ENCODE measurements at places on chromosomes 6 and 20. TPM values are rescaled to one million over a fixed set of nuclear protein-coding genes. Genes with fewer than 3 reads are reported as not detected.

The SPACA1 gene
- not detected for total RNA-seq

GRCh38 chr6:158660333-158660754 is 10.5 kb downstream of the SYTL3 start:
- no peak for ATAC-seq

GRCh38 chr6:8844968-8845367 is 409.6 kb upstream of the SLC35B3 start:
- ATAC-seq, result no peak

The RPS6KA2 gene
- total RNA-seq, result 83.9 TPM

DNA sequence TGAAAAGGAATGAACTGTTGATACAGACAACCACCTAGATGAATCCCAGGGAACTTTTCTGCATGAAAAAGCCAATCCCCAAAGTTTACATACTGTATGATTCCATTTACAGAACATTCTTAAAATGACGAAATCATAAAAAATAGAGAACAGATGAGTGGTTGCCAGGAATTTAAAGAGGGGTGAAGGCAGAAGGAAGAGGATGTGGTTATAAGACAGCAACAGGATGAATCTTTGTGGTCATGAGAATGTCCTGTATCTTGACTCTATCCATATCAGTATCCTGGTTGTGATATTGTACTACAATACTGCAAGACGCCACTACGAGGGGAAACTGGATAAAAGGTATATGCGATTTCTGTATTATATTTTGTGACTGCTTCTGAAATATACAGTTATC is 70.1 kb upstream of the EMILIN3 start:
- no peak for ATAC-seq

- ATAC-seq, result no peak
Measured at GRCh38 chr6:135093578-135093977, 39.0 kb upstream of the HBS1L start.

DNA sequence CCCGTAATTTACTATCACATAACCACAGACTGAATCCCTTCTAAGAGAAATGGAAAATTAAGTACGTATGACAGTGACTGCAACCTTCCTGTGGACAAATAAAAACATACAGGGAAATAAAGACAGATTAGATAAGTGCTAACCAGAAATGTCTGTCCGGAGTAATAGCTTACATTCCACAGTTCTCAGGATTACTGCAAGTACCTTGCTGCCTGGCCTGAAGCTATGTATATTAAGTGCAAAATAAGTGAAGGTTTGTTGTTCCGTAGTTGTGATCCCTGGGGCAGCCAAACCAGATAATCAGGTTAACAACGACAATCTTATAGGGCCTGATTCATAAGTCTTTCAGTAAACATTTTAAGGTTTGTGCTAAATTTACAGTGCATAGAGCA is 2.8 kb downstream of the NEDD9 start:
- ATAC-seq, result no peak

The SLC17A9 gene
- 2.8 TPM for total RNA-seq

- no peak for ATAC-seq
Measured at GRCh38 chr6:24891004-24891403, 44.8 kb downstream of the RIPOR2 start.

DNA sequence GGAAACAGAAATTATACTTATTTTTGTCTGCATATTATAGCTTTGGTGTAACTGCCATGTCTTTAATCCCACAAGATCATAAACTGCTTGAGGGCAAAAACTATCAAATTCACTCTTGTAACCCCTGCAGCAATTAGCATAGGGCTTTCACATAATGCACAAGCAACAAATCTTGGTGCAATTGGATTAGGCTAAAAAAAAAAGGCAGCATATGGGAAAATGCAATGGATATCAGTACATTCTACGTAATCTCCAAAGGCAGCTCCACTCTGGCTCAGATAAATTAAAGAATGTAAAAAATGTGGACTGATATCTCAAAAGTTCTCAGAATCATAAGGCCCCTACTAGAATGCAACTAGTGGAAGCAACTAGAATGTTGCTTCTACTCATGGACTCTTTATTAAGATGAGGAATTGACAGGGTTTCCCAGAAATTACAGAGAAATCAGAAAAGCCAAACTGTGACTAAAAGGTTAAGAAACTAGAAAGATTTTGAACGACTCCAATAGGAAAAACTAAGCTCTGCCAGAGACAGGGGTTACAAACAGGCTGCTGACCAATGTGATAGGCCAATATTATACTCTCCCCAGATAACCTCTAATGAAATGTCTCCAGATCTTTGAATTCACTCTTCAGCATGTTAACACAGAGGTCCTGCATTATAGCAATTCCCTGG is 55.0 kb downstream of the FILIP1 start:
- ATAC-seq, result no peak

DNA sequence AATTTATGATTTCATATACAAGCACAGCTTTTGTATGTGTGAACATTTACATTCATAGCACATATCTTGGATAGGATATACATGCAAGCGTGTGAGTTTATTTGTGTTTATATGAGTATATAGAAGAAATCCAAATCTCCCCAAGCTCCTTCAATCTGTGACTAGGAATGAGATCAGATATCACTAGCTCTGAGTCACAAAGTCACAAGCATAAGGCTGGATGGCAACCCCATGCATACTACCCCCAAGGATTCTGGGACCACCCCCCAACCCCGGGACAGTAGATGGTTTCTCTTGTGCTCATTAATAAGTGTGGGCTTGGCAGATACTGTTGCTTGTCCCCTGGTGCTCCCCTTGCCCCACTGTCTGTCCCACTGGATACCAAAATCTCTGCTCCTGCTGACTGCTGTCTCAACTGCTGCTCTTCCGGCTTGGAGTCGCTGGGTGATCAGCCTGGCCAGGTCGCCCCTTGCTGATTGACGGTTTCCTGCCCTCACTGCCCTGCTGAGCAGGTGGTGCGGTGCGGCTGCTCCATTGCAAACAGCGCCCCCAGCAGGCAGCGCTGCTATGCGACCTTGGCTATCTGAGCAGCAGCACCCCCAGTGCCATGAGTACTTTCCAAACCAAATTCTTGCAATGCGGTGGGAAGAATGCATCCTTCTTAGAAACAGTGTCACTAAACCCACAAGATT is 279.4 kb downstream of the CD83 start:
- ATAC-seq, result no peak

The XKR7 gene
- not detected for total RNA-seq

DNA sequence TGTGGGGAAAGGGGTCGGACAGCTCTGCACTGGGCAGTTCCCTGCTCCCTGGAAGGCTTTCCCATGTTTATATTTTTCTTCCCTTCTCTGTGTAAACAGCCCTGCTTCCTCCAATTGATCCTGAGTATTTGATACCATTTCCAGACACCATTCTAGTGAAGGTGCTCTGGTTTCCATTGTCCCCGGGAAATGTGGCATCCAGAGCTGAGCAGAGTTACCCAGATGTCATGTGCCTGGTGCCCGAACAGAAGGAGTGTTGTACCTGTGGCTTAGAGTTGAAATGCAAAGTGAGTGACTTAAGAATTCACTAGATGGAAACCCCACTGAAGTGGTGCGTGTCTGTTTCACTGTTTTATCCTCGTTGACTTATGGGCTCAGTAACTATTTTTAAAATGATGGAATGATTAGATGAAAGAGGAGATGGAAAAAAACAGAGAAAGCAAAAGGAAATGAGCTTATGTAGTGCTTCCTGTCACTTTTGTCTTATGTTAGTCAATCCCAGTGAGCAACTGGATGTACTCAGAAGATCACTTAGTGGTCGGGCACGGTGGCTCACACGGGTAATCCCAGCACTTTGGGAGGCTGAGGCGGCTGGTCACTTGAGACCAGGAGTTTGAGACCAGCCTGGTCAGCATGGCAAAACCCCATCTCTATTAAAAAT is 83.8 kb downstream of the SASH1 start:
- no peak for ATAC-seq

The HACE1 gene
- 24.6 TPM for total RNA-seq

The SIRPB1 gene
- total RNA-seq, result 6.9 TPM

GRCh38 chr20:1283522-1284510 is 17.7 kb downstream of the SNPH start:
- ATAC-seq, result no peak

The TRIM31 gene
- total RNA-seq, result not detected

DNA sequence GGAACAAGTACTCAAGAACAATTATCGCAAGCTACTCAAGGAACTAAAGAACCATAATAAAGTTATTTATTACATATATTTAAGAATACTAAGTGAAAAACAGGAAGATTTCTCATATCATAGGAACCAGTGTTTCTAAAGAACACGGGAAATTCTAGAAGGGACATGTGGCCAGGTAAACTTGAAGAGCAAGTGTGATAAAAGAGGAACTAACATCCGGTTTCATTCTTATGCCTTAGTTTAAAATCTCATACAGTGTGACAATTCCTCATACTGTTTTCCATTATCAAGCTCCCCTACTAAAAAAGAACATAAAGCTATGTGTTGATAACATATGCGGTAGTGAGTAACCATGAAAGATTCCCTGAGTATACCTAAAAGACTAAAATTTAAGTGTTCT is 163.5 kb upstream of the SHLD1 start:
- ATAC-seq, result no peak

The DUSP15 gene
- total RNA-seq, result 8.2 TPM

DNA sequence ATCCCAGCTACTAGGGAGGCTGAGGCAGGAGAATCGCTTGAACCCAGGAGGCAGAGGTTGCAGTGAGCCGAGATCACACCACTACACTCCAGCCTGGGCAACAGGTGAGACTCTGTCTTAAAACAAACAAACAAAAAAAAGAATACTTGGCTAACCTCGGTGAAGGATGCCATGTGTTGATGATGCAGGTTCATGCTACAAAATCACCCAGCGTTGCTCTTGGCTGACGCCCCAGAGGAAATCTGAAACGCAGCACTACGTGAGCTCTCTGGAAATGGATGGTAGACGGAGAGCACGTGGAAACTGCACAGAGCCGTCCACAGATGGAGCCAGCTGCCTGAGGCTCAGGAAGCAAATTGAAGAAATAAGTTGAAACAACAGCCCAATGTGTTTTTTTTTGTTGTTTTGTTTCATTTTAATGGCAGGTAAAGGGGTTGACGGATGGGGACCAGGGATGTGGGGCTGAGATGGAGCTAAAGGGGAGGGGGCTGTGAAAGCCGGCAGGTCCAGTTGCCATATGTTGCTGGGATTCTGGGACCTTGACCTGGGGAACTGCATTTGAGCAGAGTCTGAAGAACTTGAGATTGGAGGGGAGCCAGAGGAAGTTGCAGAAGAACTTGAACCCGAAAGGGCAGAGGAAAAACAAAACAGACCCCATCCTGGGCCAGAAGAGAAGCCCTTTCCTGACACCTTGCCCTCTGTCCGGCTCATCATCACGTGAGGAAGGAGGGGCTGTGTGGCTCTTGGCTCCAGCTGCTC is 12.8 kb upstream of the MANBAL start:
- peak; percentile 84 for ATAC-seq

GRCh38 chr20:47319517-47320252 is 36.8 kb downstream of the ZMYND8 start:
- no peak for ATAC-seq

The TMEM244 gene
- total RNA-seq, result not detected

The MYMX gene
- total RNA-seq, result not detected

- no peak for ATAC-seq
Measured at GRCh38 chr6:36066817-36067216, 39.2 kb downstream of the MAPK14 start.

- no peak for ATAC-seq
Measured at GRCh38 chr6:128290221-128290620, 230.2 kb downstream of the PTPRK start.

DNA sequence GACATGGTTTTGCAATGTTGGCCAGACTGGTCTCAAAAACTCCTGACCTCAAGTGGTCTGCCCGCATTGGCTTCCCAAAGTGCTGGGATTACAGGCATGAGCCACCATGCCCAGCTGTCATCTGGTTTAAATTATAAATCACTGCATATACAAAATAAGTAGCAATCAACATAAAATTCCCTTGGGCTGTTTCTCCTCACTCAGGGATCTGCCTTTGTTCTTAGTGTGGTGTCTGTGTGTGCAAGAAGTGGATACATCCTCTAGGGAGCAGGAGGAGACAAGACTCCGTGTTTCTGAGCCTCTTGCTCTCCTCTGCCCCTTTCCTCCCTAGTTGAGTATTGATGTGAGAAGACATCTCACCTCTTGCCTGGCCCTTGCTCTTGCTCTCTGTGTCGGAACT is 65.2 kb upstream of the ADGRF4 start:
- no peak for ATAC-seq

All from gastroesophageal sphincter (tissue), 4 donors.